ENCODE measurements at places on chromosomes 4 and X.

DNA sequence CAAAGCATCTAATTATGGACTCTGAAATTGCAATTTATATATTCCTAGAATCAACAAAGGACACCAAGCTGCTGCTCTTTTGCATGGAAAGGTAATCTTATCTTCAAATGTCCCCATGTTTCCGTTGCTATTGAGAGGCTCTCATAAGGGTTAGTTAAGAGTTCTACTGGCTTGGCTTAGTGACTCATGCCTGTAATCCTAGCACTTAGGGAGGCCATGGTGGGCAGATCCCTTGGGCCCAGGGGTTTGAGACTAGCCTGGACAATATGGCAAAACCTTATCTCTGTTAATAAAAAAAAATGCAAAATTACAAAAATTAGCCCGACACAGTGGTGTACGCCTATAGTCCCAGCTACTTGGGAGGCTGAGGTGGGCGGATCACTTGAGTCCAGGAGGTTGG lies 93.4 kb upstream of the RAPGEF2 start:
- no peak for DNase-seq

DNA sequence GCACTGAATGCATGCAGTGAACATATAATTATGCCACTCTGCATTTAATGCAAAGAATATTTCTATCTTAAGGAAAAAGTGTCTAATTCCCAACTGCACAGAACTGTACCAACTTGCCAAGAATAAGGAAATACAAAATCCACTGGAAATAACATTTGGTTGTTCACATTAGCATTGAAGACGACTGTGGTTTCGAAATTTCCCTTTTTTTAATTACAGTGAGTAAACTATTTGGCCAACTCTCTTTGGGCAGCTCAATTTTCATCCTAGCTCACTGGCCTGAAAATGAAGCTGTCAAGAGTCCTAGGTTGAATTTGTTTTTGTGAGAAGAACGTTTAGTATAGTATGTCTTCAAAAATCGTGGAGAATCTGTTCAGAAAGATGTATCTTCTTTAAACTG lies 81.6 kb upstream of the MID1 start:
- DNase-seq: no peak

DNA sequence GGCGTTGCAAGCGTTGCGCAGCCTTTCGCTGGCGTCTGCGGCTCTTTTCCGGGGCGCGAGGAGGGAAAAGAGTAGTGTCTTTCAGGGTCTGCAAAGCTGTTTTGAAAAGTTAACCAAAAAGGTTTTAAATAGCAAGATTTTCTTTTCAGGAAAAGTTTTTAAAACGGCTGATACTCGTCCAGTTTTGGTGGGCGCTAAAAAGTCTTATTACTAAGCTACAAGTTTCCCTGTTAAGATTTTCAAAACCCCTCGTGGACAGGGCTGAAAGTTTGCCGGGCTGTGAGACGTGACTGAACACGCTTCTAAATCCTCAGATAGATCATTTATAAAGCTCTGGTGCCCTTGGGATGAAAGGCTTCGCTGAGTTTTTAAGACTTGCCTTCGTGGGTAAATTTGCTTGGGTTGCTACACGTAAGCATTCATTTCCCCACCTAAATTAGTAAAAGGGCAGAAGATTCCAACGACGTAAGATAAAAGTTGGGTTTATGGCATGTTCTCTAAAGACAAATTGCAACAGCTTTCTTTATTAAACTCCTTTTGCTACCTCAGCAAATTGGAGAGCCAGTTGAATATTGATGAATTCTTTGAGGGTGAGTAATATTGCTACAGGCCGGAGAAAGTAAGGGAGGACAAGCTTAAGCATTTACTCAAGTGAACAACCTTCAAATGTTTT lies 91.5 kb downstream of the HPRT1 start:
- DNase-seq: no peak

DNA sequence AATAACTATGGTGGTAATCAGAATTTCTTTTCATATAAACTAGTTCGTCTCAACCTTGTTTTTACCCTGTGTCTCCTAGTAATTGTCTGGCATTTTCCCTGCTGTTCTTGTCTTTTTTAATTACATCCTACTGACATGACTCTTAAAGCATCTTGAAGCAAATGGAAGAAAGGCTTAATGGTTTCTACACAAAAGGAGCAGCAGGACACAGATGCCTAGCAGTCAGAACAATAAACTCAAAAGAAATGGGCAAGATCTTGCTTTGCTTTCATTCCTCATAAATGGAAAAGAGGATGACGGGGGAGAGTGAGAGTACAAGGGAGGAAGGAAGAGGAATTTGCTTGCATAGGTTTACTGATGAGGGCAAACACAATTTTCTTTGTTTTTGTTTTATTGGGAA lies 293.2 kb upstream of the EMCN start:
- no peak for DNase-seq

- no peak for DNase-seq
Measured at GRCh38 chrX:29231800-29232199, 644.6 kb downstream of the IL1RAPL1 start.

- no peak for DNase-seq
Measured at GRCh38 chrX:139869796-139870195, 63.1 kb downstream of the ATP11C start.

GRCh38 chr4:154294652-154295350 lies 196.8 kb downstream of the DCHS2 start:
- no peak for DNase-seq

GRCh38 chrX:84873176-84873575 lies 130.5 kb upstream of the APOOL start:
- DNase-seq: no peak

- no peak for DNase-seq
Measured at GRCh38 chrX:107574711-107575110, 53.6 kb upstream of the PRPS1 start.

DNA sequence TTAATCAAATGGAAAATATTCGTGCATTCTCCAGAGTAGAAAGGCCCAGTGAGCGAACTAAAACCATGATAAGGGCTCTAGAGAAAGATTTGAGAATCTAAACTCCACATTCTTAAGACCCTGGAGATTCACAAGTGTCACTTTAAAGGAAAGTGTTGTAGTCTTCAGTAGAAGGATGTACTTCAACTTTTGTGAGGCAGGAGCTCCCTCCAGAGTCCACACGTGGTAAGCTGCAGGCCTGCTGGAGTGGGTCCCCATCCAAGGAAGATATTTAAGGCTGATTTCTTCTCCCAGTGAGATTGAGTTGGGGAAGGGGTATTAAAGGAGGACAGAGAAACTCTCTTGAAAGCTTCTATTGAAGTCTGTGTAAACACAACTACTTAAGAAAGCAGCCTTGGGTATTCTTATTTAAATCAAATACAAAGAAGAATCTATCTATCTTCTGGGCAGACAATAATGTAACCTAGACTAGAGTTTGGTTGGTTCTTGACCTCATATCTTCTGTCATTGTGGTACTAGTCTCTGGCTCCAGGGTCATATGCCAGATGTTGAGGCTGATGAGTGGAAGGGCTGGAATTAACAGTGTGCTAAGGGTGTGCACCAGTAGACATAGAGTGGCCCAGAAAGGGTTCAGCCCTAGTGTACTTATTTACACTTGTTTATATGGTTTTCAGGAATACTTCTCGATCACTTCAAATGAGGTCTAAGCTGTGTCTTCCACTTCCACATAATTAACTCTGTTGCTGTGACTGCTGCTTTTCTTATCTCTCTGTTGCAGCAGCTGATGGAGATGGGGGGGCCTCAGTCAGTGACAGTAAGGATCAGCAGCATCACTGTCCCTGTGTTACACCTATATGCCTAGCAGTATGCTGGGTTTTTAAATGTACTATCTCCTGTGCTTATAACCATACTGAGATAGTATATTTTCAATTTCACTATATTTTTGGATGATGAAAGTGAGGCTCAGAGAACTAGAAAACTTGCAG lies 76.1 kb downstream of the HMGB2 start:
- peak; percentile 77 for DNase-seq

GRCh38 chr4:14308229-14308651 lies 680.7 kb upstream of the BOD1L1 start:
- no peak for DNase-seq

DNA sequence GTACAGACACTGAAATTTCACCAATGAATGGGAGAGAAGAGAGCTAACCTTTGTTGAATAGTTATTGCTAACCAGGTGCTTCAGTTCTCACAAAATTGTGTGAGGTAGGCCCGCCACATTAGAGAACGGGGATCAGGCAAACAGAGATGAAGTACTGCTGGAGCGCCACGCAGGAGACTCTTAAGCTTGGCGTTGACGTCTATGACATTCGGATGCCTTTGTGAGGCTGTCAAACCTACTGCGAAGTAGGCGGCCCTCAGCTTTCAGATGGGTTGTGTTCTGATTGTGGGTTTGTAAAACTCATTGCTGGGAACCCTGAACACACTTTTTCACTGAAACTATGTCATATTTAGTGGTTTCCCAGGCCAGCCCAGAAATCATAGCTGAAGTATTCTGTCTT lies 173.6 kb downstream of the CBR4 start:
- no peak for DNase-seq

- DNase-seq: no peak
Measured at GRCh38 chr4:166499820-166500219, 626.8 kb downstream of the TLL1 start.

DNA sequence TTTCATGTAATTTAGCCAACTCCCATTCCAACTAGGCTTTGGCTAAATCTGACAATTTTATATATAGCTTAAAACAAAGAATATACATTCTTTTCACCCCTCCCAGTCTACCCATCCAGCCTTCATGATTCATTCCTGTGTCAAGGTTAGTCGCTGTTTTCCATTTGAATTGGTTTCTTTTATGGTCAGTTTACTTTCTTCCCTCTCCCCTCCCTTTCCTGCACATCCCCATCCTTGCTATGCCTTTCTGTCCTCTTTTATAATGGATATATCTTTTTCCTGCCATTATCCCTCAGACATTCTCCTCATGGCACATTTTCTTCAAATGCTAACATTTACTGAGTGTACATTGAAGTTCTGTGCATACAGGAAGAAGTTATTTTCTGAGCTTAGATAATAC lies 4.7 kb downstream of the ZXDB start:
- no peak for DNase-seq

- no peak for DNase-seq
Measured at GRCh38 chr4:130955520-130955919, 1859.6 kb downstream of the C4orf33 start.

GRCh38 chr4:143326735-143327134 lies 9.9 kb upstream of the GAB1 start:
- peak; percentile 62 for DNase-seq

GRCh38 chrX:134431894-134432293 lies 28.1 kb upstream of the HPRT1 start:
- DNase-seq: no peak
